ENCODE measurements at places on chromosomes 7 and 10.
A peak's percentile ranks its signal among the peaks of the same experiment; 100 is the strongest.

GRCh38 chr7:106629516-106629915 is 31.4 kb downstream of the CCDC71L start:
- no peak for DNase-seq

DNA sequence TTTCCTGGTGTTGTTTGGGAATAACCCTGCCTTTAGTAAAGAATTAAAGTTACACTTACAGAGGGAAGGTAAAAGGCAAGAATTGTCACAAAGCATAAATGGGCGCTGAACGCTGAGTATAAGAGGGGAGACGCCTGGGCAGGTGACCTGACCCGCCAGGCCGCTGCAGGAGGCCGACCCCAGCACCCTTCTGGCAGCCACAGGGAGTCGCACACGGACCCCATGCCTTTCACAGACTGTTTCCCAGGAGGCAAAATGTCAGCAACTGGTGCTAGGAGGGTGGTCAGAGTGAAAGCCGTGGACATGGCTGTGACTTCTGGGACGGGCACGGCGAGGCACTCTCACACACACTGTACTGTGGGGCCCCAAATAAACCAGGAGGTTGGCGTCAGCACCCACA is 288.2 kb downstream of the WDR37 start:
- no peak for DNase-seq

DNA sequence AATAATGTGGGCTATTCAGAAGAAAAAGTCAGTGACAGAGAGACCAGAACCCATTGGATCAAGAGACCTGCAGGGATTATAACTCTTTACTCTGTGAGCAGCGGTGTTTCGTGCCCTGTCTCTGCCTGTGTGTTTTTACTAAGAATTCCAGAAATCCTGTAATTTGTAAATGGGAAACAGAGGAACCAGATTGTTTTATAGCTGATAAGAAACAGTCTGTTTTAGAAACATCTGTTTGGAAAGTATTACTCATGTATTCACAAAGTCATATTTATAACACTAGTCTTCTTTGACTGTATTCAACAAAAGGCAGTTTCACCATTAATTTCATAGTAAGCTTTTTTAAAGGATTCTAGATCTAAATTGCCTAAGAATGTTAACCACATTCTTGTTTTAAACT is 30.0 kb upstream of the VDAC2 start:
- DNase-seq, result no peak

DNA sequence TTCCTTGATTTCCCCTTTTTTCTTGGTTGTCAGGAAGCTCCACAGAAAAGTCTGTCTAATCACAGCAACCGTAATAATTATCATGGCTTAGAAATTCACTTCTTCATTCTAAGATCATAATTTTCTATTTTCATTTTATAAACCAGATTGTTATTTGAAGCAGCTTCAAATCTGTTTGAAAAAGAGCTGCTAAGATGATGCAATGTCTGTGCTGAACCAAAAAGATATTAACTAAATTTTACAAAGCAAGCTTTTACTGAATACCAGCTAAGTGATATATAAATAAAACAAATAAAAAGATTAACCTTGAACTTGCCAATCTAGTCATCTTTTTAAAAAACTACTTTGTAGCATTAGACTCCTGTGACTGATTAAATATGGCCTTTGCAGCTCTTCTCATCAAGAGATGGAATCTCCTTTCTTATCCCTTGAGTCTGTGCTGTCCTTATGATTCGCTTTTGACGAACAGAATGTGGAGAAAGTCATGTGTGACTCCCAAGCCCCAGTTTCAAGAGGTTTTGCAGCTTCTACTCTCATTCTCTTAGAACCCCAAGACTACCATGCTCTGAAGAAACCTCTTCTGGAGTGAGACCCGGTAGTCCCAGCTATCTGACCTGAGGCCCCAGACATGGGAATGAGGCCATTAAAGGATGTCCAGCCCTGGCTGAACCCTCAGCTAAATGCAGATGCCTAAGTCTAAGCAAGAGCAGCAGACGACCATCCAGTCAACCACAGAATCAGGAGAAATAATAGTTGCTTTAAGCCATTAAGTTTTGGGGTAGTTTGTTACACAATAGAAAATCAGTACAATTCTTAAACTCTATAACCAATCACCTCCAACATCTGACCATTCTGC is 14.4 kb downstream of the NAMPT start:
- DNase-seq, result no peak

DNA sequence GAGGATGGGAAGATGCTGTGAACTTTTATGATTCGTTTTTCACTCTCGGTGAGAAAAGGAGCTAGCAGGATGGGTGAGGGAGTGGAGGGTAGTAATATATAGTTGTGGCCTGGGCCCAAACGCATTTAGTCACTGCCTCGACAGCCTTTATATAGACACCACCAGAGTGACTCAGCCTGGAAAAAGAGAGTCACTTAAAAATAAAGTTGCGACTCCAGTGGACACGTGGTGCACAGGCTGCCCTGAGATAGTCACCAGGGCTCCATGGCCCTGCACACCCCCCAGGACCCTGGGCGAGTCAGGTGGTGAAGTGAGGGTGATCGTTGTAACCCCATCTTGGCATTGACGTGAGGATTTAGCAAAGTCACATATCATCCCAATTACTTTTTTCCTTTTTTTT is 106.7 kb downstream of the CUX1 start:
- peak; percentile 66 for DNase-seq

DNA sequence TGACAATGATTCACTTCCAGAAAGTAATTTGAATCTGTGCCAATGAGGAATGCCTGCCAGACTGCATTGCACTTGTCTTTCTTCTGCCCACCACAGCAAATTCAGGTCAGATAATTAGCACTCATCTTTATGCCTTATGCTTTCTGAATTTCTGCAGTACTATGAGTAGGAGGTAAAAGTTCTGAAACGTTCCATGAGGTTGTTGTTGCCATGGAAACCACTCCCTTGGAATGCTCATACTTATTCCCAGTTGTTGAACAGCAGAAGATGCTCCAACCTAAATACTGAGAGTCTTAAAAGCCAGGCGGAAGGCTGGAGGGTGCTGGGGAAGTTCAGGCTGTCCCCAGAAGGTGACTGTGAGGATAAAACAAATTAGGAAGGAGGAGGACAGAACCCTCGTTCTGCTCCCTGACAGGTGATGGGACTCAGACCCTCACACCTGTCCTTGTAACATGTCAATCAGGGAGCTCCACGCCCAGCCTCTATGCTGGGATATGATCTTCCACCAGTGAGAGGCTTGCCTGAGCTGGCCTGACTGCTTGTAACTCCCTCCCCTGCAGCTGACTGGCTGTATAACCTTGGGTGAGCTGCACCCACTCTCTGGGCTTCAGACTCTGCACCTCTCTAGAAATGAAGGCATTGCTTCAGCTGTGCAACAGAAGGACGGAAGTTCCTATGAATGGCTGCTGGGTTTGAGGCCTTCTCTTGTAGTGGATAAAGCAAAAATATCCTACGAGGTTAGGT is 554.3 kb upstream of the MGMT start:
- no peak for DNase-seq

DNA sequence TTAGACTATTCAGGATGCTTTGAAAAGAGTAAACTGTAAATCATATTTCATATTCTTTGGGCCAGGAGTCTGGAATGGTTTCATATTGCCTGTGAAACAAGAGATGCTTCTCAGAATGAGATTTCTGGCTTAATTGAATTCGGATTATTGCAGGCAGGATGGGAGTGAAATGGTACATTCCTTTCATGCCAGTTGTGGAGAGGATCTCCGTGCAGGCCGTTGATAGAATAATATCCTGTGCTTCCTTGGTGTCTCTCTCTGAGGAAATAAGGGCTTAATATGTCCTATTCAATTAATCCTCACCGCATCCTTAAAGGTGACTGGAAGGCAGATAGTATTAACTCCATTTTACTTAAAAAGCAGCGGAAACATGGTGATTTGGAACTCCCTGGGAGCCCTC is 56.6 kb downstream of the CUX1 start:
- DNase-seq, result no peak

GRCh38 chr10:74529205-74529604 is 297.2 kb upstream of the KAT6B start:
- no peak for DNase-seq

DNA sequence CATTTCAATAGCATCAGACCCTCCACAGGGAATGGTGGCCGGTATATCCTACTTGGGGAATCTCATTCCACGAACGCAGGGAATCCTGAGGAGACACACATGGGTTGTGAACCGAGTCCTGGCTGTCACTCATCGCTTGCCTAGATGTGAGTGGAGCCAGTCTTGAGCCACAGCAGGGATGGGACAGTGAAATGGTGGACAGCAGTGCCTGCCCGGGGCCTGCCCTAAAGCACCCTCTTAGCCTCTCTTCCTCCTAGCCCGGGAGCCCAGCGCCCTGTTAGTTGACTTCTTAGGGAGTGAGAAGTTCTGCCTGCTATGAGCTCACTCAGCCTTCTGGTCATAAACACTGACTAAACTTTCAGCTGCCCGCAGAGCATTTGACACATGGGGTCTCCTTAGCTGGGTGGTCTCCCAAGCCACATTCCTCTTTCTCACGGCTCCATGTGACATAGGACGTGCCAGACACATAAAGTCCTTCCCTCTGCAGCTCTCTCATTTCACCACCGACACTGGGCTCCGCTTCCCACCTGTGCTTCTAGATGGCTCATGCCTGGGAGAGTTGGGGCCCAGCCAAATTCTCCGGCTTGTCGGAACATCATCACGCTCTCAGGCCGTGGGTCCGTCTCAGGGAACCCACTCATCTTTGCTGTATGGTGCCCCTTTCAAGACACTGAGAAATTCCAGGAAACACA is 60.9 kb downstream of the TCERG1L start:
- no peak for DNase-seq

DNA sequence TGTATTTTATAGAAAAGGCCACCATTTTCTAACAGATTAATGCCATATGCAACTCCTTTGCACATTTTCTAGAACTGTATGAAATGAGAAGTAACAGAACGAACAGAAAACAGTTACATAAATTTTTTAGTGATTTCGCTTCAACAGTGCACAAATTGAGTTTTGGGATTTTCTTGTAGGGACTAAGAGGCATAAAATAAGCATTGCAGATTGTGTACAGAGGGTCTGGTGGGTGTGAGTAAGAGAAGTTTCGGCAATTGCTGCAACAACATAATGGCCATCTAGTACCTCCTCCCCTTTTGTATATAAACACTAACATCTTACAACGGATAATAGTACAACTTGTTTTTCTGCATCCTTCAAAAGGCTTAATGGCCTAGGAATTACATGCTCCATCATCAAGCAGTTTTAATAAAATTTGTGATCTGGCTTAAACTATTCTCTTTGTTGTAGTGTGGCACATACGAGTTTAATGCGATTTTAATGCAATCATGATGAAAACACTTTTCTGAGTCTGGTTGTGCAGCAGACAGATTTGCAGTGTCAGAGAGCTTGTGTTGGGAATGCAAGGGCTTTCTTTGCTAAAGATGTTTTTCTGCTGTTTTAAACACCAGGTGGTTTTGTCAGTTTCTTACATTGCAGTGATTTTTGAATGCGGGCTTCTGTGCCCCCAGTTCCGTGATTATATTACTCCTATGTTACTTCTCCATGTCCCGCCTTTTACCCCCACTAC is 2.9 kb downstream of the GLCCI1 start:
- DNase-seq, result no peak

DNA sequence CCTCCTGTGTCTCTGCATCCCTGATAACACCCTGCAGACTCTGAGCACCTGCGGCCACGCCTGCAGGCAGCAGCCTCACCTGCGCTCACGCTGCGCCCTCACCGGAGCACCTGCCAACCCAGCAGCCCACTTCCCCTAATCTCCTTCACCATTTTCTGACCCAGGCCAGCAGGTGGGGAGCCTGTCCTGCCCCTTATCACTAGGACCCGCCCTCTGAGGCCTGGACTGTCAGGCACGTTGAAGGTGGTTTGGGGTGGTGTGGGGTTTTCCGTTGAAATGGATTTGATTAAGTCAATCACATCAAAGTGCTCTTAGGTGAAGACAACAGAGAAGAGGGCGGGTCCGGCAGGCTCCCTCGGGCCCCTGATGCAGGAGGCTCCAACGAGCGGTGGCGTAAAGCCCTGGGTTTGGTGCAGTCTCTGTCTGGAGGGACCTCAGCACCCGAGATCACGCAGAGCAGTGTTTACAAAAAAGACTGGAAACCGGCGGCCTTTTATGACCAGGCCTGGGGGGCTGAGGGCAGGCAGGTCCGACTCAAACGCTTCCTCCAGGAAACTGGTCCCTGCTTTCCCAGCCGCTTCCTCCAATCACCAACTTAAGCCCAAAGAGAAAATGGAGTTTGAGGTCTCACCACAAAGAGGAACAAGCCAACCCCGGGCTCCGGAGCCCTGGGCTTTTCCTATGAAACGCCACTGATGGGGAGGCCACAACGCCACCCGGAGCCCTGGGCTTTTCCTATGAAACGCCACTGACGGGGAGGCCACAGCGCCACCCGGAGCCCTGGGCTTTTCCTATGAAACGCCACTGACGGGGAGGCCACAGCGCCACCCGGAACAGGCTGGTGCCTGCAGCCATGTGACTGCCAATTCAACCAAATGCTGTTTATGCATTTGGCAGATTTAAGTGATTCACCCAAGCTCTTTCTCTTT is 45.5 kb downstream of the DPYSL4 start:
- no peak for DNase-seq

- no peak for DNase-seq
Observed at GRCh38 chr10:124285587-124286527, 132.9 kb downstream of the OAT start.

GRCh38 chr7:149620961-149621360 is 123.4 kb upstream of the ZNF746 start:
- DNase-seq, result no peak

- DNase-seq, result no peak
Observed at GRCh38 chr7:126052229-126052628, 1122.6 kb upstream of the POT1 start.

- no peak for DNase-seq
Observed at GRCh38 chr10:129552119-129552518, 85.1 kb downstream of the MGMT start.

DNA sequence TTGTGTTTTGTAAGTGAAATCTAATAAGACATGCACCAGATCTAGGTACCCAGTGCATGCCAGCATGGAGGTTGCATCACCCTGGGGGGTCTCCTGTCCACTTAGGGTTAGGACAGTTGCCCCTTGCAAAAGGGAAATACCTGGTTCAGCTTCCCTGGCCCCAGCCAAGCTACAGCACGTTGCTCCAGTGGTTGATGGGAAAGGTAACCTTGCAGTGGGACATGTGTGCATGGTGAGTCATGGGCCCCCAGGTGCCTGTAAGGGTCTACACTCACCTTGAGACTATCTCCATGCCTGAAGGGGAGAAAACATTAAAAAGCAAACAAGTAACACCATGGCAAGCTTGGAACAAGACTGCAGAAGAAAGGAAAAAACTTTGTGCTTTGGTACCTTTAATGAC is 143.9 kb downstream of the LSM5 start:
- no peak for DNase-seq

DNA sequence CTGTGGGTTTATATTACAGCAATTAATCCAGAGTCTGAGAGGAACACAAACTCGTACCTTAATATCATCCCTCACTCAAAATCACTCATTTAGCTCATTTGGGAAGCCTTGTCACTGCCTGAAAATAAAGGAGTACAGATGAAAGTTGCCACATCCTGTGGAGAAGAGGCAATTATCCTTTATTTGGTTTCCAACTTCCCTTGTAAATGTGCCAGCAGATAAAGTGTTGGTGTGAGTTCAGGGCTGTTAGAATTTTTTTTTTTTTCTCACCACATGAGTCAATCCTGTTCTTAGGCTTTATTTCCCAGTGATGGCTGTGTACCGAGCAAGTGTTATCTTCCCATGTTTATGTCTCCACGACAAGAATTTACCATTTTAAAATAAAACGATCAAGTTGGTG is 99.0 kb upstream of the SMIM30 start:
- DNase-seq, result no peak

- DNase-seq, result no peak
Observed at GRCh38 chr7:138891446-138891810, 89.8 kb downstream of the KIAA1549 start.

- no peak for DNase-seq
Observed at GRCh38 chr7:155667241-155667829, 22.9 kb downstream of the RBM33 start.

- no peak for DNase-seq
Observed at GRCh38 chr10:123599366-123599849, 66.7 kb upstream of the GPR26 start.
